ENCODE measurements at places on chromosomes 12 and 14. TPM values are rescaled to one million over a fixed set of nuclear protein-coding genes. Genes with fewer than 3 reads are reported as not detected.

Gene TMEM121
- 11.8 TPM for total RNA-seq

Gene HOTAIR
- not detected for total RNA-seq

Gene PLEKHD1
- total RNA-seq, result not detected

Gene HOXC11
- total RNA-seq, result not detected

Gene BICDL1
- total RNA-seq, result not detected

Gene KRT6B
- total RNA-seq, result not detected

Gene TMEM179
- total RNA-seq, result 0.06 TPM

Gene ELK3
- total RNA-seq, result 14.4 TPM

Gene NANOG
- total RNA-seq, result not detected

Gene CBLN3
- 4.5 TPM for total RNA-seq

Gene SERPINA10
- total RNA-seq, result not detected

Gene LRTM2
- total RNA-seq, result not detected

Gene FAM90A1
- 0.06 TPM for total RNA-seq

Gene ALX1
- not detected for total RNA-seq

Gene TEX22
- total RNA-seq, result 0.13 TPM

Gene VWF
- total RNA-seq, result 2.5 TPM

Gene DEGS2
- total RNA-seq, result under 0.01 TPM

Gene HVCN1
- 2.3 TPM for total RNA-seq

Gene HPD
- 4.7 TPM for total RNA-seq

Gene EFCAB11
- total RNA-seq, result 7.6 TPM

Gene COX8C
- not detected for total RNA-seq

Gene CIROP
- total RNA-seq, result 0.06 TPM

Gene ANHX
- total RNA-seq, result not detected

Gene ITGA7
- 51.5 TPM for total RNA-seq

Gene ETFBKMT
- 2.6 TPM for total RNA-seq

Gene CLEC1B
- total RNA-seq, result not detected

Gene CCER1
- not detected for total RNA-seq

Gene ABCD2
- under 0.01 TPM for total RNA-seq

Gene GPR84
- total RNA-seq, result not detected

All from aortic smooth muscle cell (primary cell).